ENCODE measurements at places on chromosomes 13 and 19.

DNA sequence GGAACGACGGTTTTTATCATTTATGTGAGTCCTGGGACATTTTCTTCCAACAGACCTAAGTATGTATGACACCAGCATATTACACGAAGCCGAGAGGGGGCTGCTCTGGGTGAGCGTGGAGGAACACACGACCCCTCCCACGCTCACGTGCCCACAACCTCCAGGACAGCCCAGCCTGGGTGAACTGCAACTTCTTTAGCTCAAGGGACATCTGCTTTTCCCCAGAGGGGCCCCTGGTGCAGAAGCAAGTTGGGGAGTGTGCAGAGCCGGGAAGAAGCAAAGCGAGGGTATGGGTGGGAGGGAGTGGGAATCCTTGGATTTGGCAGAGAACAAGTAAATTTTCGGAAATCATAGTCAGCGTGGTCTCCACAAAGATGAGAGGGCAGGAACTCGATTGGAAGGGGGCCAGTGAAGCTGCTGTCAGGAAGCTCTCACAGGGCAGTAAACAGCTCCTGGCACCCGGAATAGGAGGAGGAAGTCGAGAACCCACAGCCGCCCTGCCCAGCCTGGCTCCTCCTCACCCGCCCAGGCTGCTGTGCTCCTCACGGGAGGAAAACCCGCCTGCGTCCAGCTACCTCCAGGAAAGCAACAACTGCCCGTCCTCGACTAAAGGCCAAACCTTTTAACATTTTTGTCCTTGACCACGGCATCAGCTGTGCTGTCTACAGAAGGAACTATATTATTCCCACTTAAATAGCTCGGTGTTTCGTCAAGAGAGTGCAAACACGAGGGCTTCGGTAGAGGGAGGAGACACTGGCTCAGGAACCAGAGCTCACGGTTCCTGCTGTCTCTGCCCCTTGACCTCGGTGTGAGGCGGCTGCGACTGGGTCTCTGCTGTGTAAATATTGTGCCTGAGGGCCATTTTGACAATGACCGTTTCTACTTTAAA lies 17.2 kb upstream of the CFAP97D2 start:
- no peak for DNase-seq

- DNase-seq, result no peak
These were observed 130.9 kb downstream of the ZDHHC20 start for GRCh38 chr13:21328201-21328600.

DNA sequence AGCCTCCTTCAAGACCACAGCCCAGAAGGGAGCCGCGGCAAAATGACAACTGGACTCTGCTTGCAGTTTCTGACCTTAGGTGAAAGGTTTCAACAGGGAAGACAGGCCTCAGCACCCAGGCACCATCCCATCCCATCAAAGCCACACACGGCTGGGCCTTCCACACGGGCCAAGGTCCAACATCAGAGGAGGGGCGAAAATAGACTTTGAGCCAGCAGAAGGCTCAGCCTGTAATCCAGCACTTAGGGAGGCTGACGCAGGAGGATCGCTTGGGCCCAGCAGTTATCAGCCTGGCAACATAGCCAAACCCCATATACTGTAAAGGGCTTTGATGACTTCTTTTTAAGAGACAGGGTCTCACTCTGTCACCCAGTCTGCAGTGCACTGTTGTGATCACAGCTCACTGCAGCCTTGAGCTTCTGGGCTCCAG lies 26.8 kb upstream of the TINCR start:
- DNase-seq, result no peak

DNA sequence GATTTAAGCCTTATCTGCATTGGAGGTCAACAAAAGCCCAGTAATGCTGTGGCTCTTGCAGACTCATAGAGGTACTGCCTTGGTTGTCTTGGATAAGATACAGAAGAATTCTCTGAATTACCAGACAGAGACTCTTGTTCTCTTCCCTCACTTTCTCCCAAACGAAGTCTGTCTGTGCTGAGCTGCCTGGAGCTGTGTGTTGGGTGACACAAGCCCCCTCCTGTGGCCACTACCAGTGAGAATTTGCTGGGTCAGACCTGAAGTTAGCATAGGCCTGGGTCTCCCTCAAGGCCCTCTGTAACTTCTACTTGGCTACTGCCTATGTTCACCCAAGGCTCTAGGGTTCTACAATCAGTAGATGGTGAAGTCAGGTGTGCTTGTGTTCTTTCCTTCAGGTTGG lies 413.0 kb downstream of the PCDH20 start:
- DNase-seq, result no peak

GRCh38 chr13:95524264-95524901 lies 28.1 kb upstream of the CLDN10 start:
- DNase-seq, result no peak

DNA sequence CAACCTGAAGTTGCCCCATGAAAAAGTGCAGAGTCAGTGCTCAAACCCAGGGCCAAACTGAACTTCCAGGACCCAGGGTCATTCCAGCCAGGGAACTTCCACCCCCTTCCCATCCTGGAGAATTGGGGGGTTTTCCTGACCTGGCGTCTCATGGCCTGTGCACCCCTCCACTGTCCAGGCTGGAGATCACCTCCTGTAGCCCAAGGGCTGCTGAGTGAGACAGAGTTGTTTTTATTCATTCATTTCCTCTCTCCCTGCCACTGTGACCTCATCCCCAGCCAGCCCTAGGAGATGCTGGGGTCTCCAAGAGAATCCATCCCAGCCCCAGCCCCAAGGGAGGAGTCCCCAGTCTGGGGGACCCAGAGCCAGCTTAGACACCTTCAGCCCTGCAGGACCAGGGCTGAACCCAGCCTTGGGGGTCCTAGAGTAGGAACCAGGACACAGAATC lies 4.2 kb downstream of the FCHO1 start:
- no peak for DNase-seq

GRCh38 chr19:45142726-45143110 lies 18.1 kb downstream of the NKPD1 start:
- no peak for DNase-seq

All from GM10248 (cell line).